ENCODE measurements at places on chromosomes 6 and 20.

GRCh38 chr6:166774292-166774691 lies 147.2 kb upstream of the RPS6KA2 start:
- DNase-seq = no peak

DNA sequence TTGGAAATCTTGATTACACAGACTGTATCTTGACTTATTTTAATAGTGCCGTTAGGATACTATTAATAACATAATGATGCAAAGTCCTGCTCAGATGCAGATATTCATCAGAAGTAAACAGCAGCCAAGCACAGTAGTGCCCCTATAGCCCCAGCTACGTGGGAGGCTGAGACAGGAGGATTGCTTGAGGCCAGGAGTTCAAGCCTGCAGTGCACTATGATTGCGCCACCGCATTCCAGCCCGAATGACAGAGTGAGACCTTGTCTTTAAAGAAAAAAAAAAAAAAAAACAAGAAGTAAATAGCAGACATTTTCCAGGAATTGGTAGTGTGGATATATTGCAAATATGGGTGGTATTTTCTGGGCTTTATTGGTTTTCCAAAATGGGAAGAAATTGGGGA lies 61.8 kb downstream of the TULP4 start:
- no peak for DNase-seq

DNA sequence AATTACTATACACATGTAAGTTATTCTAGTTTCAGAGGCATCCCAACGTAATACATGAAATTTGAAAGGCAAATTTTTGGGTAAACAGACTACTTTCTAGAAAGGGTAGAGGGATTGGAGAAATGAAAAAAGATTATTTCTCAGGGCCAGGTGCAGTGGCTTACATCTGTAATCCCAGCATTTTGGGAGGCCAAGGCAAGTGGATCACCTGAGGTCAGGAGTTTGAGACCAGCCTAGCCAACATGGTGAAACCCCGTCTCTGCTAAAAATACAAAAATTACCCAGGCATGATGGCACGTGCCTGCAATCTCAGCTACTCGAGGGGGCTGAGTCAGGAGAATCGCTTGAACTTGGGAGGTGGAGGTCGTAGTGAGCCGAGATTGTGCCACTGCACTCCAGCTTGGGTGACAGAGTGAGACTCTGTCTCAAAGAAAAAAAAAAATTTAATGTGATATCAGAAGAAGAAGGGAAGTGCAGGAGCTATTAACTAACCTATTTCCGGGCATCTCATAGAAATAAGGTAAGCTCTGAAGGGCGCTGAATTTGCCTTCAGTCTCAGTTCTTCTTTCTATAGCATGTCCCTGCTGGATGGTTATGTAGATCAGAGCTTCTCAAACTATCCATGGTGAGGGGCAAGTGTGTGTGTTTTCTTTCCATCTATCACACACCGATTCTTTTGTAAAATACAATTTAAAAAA lies 100.3 kb upstream of the MTHFD1L start:
- no peak for DNase-seq

GRCh38 chr20:33160681-33161080 lies 7.3 kb upstream of the BPIFA2 start:
- no peak for DNase-seq

DNA sequence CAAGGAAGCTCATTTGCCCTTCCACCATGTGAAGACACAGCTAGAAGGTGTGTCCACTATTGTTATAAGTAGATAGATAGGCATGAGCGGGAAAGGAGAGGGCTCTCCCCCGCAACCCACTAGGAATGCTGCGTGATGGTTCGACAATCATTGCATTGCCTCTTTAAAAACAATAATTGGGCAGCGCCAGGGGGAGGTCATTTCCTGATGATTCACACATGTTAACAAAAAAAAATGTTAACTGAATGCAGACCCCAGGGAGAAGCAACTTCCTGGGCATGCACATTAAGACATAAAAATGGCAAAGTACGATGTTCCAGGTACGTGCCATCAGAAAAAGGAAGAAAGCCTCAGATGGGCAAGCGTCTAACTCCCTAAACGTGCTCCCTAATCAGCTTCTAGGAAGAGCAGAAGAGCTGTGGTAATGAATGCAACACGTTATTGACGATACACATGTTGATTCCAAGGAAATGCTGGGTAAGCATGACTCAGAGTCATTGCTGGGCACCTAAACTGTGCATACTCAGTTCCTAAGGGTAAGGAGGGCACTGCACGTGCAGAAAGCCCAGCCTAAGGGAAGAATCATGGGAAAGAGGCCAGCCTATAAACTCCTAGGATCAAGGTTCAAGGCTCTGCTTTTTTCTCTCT lies 113.7 kb downstream of the FAM217A start:
- DNase-seq = peak; percentile 25

DNA sequence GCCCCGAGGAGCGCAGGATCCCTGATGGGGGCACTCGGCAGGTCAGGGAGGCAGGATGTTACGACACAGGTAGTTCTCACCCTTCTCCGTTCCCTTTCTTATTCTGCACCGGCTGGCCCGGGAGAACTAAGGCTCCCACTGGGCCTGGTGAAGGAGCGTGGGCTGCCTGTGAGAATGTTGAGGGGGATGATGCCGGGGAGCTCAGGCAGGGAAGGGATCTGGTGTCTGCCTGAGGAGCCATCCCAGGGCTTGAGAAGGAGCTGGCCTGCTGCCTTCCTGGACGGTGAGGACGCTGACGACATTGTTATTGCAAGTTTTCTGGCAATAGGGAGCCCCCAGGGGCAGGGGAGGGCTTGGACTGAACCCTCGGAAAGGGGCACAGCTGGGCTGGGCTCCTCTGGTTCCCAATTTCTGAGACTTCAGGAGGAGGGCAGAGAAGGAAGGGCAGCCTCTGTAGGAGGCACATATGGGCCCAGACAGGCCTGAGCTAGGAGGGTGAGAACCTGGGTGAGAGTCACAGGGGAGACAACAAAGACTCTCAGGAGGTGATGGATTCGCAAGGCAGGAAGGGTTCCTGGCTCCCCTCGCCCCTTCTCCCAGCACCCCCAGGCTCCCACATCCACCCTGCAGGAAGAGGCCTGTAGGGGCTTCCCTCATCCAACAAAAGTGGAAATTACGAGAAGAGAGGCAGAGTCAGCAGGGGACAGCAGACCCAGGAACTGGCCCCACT lies 32.8 kb downstream of the CYP21A2 start:
- no peak for DNase-seq

GRCh38 chr20:57682184-57683101 lies 27.4 kb downstream of the PMEPA1 start:
- no peak for DNase-seq

DNA sequence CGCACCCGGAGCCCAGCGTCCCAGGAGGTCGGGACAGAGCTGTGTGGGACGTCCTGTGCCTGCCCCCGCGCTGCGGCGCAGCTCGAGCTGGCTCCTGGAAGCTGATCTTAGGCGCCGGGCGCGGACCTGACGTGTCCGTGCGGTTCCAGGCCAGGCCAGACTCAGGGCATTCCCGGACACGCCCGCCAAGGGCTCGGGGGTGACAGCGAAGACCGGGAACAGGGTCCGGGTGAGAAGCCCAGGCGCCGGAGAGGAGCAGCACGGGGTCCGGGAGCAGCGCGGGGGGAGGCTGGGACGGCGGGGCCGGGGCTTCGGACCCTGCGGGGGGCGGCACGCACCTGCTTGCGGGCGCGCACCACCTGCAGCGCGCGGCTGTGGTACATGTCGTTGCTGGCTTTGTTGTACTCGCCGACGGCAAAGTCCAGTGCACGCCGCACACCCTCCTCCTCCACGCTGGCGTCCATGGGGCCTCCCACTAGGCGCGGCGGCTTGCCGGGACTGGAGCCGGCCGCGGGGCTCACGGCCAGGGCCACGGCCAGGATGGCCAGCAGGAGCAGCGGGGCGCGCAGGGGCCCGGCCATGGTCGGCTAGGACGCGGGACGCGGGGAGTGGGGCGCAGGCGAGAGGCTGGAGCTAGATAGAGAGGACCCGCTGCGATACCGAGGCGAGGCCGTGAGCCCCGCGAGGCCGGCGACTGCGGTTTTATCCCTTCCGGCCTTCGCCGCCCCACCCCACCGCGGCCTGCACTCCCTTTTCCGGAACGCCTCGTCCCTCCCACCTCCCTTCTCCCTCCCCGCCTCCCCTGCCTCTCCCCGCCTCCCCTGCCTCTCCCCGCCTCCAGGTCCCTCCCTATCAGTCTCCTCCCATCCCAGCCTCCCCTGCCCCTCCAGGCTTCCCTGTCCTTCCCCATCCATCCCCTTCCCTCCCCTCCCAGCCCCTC lies at the start of gene CST3:
Gene CST3, minus strand, starts transcription at position 674 of the 940 bp plus-strand sequence. Its CDS starts 93 bp downstream, at position 581.
- peak; percentile 82 for DNase-seq

DNA sequence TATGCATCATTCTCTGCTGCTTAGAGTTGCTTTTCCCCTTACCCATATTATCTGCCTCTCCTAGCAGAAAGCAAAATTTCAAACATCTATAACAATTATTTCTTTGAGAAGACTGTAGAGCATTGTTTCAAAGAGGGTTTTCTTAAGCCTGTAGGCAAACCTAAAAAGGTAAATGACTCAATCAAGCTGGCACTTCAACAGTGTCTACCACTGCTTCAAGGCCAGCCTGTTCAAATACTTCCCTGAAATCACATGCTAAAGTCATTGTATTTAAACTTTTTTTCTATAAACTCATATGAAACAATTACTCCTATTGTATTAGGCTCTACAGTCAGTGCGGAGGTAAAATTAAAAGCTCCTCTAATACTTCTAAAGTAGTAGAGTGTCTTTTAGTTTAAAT lies 87.1 kb downstream of the OGFRL1 start:
- DNase-seq = no peak

- peak; percentile 89 for DNase-seq
Observed at GRCh38 chr6:117677553-117678141, 2.4 kb downstream of the NUS1 start.

DNA sequence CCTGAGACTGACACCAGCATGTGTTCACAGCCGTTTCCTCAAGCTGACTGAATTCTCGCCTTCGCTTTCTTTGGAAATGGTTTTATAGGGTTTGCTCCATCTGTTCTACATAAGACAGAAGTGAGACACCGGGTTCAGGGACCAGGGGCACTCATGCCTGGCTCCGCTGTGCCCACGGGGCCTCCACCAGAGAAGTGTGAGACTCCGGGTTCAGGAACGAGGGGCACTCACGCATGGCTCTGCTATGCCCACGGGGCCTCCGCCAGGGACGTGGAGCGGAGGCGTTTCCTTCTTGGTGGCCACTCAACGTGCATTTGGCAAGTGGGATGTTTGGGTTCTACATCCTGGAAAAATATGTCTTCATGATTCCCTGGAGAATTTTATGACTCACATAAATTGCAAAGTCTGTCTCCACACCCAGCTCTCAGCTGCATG lies 106.6 kb downstream of the RNASET2 start:
- peak; percentile 42 for DNase-seq

DNA sequence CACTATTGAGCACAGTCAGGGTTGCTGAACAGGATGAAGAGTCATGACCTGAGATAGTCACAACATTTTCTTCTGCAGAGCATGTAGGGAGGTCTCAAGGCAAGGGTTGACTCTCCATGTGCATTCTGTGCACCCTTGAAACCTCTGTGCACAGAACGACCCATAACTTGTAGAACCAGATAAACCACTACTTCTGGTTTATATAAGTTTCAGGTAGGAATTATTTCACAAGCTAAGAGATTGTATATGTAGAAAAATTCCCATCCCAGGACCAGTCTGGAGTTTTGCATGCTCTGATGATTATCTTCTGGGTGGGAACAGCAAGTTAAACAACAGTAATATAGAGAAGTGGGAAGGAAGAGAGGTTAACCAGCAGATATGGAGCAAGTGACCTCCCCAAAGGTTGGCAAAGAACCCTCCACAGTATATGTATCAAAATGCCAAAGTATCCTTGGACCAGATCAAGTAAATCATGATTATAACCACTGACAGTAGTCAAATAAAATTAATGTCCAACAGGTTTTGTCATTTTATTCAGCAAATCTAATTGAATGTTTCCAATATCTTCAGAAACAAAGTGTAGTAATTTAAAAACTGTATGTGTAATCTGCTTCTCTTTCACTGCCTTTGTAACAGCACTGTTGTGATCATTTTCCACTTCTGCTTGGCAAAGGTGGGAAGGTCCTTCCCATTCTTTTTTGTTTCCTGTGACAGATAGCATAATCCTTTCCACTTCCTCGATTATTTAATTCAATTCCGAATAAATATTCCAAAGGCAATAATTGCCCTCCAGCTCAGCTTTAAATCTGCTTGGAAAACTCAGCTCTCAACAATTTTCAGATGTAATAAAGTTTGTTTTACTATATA lies 104.4 kb downstream of the SYNE1 start:
- DNase-seq = no peak

DNA sequence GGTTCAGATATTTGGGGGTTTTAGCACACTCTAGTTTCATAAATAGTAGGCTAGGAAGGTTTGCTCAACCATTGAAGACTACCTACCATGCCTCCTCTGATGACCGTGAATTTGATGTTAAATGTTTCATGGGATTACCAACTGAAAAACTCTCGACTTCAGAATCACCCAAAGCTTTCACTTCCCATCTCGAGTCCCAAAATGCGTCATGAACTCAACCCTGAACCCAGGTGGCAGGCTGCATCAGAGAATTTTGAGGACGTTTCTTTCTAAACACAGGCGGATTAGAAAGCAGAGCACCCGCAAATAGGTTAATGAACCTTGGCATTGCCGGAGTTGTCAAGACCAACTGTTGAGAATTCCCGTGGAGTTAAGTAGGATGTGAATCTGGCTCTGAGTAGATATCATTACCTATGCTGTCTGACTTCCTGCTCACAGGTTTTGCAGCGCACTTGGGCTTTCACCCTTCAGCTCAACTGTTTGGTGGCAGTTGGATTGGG lies 98.4 kb upstream of the ADTRP start:
- no peak for DNase-seq

- no peak for DNase-seq
Observed at GRCh38 chr6:135159531-135159930, 21.6 kb upstream of the MYB start.

GRCh38 chr6:139433631-139434419 lies 59.4 kb upstream of the CITED2 start:
- DNase-seq = peak; percentile 50

DNA sequence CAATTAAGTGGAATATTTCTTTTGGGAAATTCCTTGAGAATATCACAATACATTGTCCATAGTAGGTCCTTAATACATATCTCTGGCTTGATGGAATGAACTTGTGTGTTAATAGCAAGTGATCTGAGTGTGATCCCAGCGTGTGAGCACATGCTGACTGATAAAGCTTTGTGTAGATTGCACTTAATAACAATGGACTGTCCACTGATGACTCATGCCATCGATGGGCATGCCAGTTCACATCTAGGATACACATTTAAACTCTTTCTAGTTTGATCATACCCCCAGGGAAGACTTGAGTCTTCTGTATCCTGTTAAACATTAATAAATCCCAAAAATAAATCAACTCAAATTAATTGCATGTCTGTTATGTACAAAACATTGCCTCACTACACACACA lies 454.3 kb upstream of the SPTLC3 start:
- DNase-seq = no peak

- no peak for DNase-seq
Observed at GRCh38 chr20:63831993-63832686, 1.1 kb upstream of the ZBTB46 start.

DNA sequence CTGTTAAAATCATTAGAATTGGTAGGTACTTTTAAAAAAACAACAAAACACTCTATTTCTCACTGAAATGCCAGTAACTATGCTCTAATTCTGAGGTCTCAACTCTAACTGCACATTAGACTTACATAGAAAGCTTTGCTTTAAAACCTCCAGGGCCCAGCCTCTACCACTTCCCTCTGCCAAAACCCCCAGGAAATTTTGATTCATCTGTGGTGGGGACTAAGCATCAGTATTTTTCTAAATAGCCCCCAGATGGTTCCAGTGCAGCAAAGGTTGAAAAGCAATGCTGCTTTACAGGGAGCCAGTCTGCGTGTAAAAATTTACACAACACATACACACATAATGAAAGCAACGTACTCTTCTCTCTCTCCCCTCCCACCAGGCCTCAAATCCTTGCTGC lies 3.8 kb downstream of the TBC1D32 start:
- no peak for DNase-seq

All from fibroblast of mammary gland (primary cell).